HepG2 (cell line): ENCODE measurements at places on chromosomes 5 and 9. TPM values are rescaled to one million over a fixed set of nuclear protein-coding genes. Genes with fewer than 3 reads are reported as not detected.
A peak's percentile ranks its signal among the peaks of the same experiment; 100 is the strongest.

DNA sequence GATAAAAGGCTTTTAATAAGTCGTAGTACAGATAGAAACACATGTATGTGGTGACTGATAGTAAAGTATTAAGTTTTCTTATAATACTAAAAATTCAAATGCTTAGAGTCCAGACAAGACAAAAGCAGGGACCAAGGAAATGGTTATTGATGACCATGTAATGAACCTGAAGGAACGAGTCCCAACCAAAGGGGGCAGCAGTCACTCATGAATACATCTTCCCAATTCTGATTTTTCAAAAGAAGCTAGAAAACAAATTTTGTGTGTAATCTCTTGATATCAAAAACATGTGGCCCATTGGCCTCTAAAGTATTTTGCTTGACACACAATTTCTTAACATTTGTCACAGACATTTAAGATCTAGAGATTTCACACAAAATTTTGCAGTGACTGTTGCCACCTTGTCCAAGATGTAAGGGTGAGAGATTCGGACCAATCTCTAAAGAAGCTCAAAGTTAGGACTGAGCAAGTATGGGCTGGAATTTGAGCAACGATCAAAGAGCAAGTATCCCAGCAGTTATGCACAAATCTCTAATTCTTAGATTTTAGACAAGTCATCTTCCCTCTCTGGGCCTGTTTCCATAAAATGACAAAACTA is 66.8 kb downstream of the ARL15 start:
- peak; percentile 31 for DNase-seq

- DNase-seq: no peak
Measured at GRCh38 chr5:103433211-103433610, 129.4 kb downstream of the NUDT12 start.

MYOT gene
- not detected in 2 replicates for total RNA-seq

DNA sequence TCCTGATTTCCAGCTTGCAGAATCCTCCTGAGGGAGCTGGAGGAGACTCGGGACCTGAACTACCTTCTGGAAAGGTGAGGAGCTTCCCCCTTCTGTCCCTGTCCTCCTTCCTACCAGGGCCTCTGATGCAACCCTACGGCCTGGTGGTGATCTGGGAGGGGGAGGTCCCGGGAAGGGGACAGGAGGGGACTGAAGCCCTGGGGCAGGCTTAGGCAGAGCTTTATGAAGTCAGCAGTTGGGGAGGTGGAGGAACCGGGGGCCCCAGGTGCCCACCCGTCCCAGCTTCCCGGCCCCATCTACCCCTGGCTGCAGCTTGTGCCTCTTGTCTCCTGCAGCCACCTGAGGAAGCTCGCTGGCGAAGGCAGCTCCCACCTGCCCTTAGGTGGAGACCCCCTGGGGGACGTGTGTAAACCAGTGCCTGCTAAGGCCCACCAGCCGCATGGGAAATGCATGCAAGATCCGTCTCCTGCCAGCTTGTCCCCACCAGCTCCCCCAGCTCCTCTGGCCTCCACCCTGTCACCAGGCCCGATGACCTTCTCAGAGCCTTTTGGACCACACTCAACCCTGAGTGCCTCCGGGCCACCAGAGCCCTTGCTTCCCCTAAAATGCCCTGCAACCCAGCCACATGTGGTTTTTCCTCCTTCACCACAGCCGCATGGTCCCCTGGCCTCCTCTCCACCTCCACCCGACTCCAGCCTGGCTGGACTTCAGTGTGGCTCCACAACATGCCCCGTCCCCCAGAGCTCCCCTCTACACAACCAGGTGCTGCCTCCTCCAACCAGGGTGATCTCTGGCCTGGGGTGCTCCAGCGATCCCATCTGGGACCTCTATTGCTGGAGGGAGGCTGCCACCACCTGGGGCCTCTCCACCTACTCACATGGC is 2.1 kb downstream of the SPATA31E1 start:
- DNase-seq: no peak

SPATA31D4 gene
- not detected in 2 replicates for total RNA-seq

DMRT3 gene
- not detected in 2 replicates for total RNA-seq

- peak; percentile 22 for DNase-seq
Measured at GRCh38 chr5:117455236-117456233, 880.9 kb upstream of the SEMA6A start.
